ENCODE measurements at places on chromosomes 5 and 9. TPM values are rescaled to one million over a fixed set of nuclear protein-coding genes. Genes with fewer than 3 reads are reported as not detected.

GRCh38 chr5:168822745-168823281 lies 243.6 kb upstream of the PANK3 start:
- peak; percentile 1 for DNase-seq

GRCh38 chr9:77893706-77894105 lies 137.9 kb downstream of the GNAQ start:
- no peak for DNase-seq

DNA sequence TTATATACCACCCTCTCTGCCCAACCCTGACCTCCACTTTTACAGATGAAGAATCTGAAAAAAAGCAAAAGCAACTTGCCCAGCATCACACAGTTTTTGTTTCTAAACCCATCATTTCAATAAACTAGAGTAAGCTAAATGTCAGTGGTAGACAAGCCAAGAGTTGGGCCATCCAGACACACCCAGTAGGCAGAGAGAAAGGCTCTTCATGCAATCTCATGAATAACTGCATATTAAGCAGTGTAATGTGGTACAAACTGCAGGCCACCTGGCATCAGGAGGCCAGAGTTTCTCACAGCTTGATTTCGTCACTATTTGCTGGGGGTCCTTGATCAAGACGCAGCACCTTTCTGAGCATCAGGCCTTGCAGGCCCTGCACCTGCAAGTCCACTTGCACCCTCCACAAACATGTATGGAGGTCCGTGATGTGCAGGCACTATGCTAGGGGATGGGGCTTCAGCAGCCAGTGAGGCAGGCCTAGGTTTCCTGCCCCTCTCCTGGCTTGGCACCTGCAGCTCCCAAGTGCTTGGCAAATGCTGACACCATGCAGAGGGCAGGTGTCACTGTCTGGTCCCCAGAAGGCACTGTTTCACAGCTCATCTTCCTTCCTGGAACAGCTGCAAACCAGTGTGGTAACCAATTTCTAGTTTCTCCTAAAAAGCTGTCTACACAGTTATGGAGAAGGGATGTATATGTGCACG lies 29.8 kb downstream of the ADAM19 start:
- DNase-seq = no peak

DNA sequence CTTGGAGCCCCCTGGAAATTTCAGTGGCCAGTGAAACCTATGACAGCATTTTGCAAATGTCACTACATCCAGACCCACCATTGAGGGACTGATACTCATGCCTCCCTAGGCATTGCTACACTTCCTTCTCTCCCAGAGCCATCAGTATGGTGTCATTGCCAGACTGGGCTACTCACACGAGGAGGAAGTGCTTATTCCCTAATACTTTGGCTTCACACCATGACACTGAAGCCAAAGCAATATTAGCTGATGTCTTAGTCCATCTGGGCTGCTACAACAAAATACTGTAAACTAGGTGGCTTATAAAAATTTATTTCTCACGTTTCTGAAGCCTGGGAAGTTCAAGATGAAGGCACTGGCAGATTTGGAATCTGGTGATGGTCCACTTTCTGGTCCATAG lies 22.6 kb downstream of the TRPM3 start:
- DNase-seq = no peak

DNA sequence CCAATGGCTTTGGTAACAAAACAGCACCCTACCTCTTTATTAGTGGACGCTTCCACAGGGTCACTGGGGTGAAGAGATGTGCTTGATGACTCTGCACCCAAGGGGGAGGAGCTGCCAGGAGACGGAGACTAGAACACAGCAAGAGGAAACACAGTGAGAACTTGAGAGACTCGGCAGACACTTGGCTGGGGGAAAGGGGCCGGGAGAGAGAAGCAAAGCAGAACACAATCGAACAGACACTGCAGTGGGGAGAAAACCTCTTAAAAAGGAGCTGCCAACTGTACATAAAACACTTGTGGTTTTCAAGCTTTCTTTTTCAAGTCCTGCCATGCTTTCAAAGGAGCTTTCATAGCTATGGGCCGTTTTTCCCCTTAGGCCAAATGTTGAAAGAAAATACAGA lies 151.0 kb downstream of the ENTREP1 start:
- no peak for DNase-seq

DNA sequence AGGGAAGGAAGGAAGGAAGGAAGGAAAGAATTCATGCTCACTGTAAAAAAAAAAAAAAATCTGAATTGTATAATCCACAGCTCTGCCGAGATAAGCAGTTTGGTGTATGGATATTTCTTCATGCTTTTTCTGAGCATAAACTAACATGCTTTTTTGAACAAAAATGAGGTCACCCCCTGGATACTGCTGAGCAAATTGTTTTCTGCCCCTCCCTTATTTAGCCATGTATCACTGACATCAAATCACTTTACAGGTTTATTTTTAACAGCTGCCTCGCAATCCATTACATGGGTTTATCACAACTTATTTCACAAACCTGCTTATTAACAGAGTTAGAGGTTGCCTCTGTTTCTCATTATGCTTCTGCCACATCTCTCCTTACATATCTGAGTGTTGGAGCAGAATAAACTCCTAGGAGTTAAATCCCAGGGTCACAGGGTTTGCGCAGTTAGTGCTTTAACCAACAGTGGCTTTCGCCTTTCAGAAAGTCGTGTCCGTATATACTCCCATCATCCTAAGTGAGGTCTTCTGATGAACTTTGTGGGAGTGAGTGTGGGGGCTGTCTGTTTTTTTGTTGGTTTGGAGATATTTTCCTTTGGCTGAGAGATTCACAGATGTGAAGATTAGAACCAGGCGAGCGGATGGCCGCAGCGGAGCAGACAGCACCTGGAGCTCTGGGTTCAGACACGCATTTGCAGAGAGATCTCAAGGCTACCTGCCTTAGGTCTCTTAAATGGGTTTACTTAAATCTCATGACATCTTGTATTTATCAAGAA lies 57.7 kb downstream of the AK8 start:
- DNase-seq = no peak

MACIR gene
- total RNA-seq = 15.3 TPM

CDKN2B gene
- 8.8 TPM for total RNA-seq

CDC20B gene
- total RNA-seq = not detected

GABRA6 gene
- total RNA-seq = not detected

MRPS27 gene
- 91.1 TPM for total RNA-seq
